ENCODE measurements at places on chromosomes 4 and X.
A peak's percentile ranks its signal among the peaks of the same experiment; 100 is the strongest.

GRCh38 chrX:11296051-11296450 lies 2.8 kb downstream of the AMELX start:
- DNase-seq = no peak

GRCh38 chr4:15884666-15885065 lies 53.9 kb downstream of the FGFBP1 start:
- no peak for DNase-seq

GRCh38 chrX:120468071-120468470 lies 1.0 kb downstream of the LAMP2 start:
- no peak for DNase-seq

GRCh38 chrX:24479924-24480323 lies 14.8 kb downstream of the PDK3 start:
- peak; percentile 79 for DNase-seq

GRCh38 chr4:47929682-47930201 lies 15.4 kb upstream of the NFXL1 start:
- DNase-seq = no peak

- no peak for DNase-seq
Observed at GRCh38 chr4:23881052-23881501, 8.8 kb downstream of the PPARGC1A start.

DNA sequence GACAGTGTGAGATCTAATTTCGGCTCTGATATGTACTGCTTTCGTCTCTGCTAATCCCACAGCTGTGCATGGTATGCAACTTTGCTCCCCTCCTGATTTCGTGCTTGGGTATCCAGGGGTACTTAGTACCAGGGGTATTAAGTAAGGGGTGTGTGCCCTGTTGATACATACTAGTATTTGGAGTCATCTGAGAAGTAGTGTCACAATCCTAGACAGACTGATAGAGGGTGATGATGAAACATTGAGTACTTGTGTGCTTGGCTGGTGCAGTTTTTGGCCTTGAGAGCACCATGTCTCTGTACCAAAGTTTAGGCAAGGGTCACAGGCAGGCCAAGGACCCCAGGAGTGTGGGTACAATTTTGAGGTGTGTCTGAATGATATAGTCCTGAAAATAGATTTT lies 10.9 kb downstream of the GPAT3 start:
- DNase-seq = no peak

- no peak for DNase-seq
Observed at GRCh38 chrX:31316340-31316991, 244.6 kb upstream of the FTHL17 start.

DNA sequence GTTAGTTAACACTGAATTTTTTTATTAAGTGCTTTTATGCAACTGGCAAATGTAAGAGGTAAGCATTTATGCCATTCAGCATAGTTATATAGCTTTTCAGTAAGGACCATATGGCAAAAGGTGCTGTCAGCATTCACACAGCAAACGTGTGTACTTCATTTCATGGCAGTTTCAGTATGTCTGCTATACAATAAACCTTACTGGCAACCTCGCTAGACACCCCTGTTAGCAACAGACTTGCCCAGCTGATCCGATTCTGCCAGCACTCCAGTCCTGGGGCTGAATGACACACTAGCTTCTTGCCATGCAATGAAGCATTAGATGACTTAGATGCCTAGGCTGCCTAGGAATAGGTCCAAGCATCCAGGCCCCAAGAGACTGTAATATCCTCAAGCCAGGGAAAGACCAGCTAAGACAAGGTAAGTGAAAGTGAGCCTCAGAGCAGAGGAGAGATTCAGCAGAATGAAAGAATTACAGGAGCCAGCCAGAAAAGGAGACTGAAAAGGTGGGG lies 47.3 kb upstream of the DOCK11 start:
- DNase-seq = no peak

GRCh38 chr4:24248674-24249630 lies 335.4 kb downstream of the DHX15 start:
- no peak for DNase-seq

- no peak for DNase-seq
Observed at GRCh38 chrX:786441-786881, 155.9 kb downstream of the SHOX start.

- no peak for DNase-seq
Observed at GRCh38 chr4:97531351-97531750, 611.9 kb downstream of the STPG2 start.

All from CD4-positive, alpha-beta T cell treated with Interleukin-6 for 4 hours (primary cell).